Glutamatergic neuron (in vitro differentiated cells): ENCODE measurements at places on chromosomes 5 and 9. TPM values are rescaled to one million over a fixed set of nuclear protein-coding genes. Genes with fewer than 3 reads are reported as not detected.
A peak's percentile ranks its signal among the peaks of the same experiment; 100 is the strongest.

Gene ST8SIA4
- total RNA-seq: 12.6 TPM

DNA sequence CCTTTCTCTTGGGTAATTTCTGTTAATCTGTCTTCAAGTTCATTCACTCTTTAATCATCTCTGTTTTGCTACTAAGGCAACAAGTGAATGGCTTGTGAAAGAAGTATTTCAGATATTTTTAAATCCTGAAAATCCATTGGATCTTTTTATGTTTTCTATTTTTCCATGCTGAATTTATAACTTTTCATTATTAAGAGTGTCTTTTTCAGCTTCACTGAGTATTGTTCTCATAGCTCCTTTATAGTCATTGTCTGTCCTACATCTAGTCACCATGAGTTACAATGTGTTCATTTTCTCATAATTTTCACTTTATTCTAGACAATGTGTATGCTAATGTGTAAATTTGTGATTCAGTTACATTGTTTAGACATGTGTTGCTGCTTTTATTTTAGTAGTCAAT, 556.4 kb downstream of the TUSC1 start:
- DNase-seq: no peak

DNA sequence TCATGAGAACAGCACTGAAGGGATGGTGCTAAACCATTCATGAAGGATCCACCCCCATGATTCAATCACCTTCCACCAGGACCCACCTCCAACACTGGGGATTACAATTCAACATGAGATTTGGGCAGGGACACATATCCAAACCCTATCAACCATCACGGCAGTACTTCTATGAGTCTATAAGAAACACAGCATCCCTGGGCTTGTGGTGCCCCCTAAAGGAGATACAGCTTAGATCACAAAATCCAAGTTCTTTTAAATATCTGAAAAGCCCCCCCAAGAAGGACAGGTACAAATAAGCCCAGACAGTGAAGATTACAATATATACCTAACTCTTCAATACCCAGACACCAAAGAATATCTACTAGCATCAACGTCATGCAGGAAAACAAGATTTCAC, 233.7 kb upstream of the ADRA1B start:
- DNase-seq: no peak

GRCh38 chr9:69867081-69867814, 46.6 kb downstream of the CFAP95 start:
- DNase-seq: no peak

- no peak for DNase-seq
Measured at GRCh38 chr5:131649161-131649560, 14.1 kb upstream of the RAPGEF6 start.

Gene ARHGEF37
- total RNA-seq: 1.0 TPM

- DNase-seq: no peak
Measured at GRCh38 chr5:65734921-65735320, 12.9 kb downstream of the NLN start.

DNA sequence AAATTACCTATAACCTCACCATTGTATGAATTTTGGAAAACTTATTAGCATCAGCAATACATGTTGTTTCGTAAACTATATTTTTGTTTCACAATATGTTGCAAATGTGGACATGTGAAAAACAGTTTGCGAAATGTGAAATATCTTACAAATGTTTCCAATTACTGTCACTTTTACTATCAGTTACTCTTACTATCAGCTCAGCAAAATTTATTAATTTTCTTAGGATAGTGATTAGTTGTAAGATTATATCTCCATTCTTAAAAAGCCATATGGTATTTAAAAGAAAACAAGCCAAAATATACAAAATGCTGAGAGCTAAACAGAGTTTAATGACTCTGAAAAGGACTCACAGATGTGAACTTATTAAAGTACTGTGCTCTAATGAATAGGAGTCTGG, 111.9 kb upstream of the LPAR1 start:
- no peak for DNase-seq

- no peak for DNase-seq
Measured at GRCh38 chr5:160480652-160481051, 59.0 kb downstream of the PTTG1 start.

Gene RNF183
- total RNA-seq: not detected

GRCh38 chr9:96084331-96084734, 208.8 kb downstream of the ERCC6L2 start:
- DNase-seq: no peak

Gene ARSB
- 23.5 TPM for total RNA-seq

DNA sequence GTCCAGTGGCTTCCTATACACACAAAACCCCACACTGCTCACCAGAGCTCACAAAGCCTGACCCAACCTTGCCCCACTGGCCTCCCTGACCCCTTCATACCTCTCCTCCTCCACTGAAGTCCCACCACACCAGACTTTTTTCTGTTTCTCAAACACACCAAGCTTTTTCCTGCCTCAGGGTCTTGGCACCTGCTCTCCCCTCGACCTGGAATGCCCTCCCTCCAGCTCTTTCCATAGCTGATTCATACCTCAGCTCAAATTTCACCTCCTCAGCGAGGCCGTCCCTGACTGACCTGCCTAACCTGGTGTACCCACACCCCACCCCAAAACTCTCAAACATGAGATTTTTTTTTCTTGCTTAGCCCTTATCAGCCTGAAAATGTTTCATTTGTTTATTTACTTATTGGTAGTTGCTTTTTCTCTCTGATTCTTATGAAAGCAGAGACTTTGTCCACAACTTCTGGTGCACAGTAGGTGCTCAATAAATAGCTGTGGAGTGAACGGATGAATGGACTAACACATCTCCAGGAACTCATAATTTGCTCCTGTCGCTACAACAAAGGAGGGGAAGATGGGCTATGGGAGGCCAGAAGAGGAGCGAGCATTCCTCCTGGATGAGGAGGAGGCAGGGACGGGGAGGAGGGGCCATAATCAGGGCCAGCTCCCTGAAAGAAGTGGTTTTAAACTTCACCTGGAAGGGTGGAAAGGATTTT, 84.3 kb downstream of the SH3TC2 start:
- DNase-seq: no peak

Gene TMEFF1
- total RNA-seq: 171 TPM

DNA sequence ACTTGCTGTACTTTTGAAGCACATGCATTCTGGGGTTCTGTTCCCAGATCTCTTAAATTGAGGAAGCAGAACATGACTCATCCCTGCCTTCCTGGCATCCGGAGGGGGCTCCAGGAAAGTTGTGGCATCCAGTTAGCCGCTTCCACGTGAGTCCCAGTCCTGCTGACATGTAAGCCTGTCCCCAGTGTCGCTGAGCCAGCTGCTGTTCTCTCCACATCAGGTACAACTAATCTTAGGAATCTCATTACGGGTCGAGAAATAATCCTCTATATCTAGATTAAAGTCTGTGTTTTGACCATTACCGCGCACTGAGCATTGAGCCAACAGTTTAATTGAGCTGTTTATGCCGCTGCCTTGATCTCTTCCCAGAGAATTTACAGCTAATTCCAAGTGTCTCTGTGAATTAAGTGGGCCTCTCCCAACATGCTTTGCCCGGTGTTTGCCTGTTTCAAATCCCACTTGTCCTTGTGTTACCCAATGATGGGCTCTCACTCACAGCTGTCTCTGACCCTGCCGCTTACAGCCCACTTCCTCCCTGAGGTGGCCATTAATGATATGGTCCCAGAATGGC, 10.5 kb upstream of the SHB start:
- no peak for DNase-seq

GRCh38 chr5:176812269-176813259, 2.2 kb downstream of the UNC5A start:
- peak; percentile 91 for DNase-seq

Gene ACOT12
- not detected for total RNA-seq

DNA sequence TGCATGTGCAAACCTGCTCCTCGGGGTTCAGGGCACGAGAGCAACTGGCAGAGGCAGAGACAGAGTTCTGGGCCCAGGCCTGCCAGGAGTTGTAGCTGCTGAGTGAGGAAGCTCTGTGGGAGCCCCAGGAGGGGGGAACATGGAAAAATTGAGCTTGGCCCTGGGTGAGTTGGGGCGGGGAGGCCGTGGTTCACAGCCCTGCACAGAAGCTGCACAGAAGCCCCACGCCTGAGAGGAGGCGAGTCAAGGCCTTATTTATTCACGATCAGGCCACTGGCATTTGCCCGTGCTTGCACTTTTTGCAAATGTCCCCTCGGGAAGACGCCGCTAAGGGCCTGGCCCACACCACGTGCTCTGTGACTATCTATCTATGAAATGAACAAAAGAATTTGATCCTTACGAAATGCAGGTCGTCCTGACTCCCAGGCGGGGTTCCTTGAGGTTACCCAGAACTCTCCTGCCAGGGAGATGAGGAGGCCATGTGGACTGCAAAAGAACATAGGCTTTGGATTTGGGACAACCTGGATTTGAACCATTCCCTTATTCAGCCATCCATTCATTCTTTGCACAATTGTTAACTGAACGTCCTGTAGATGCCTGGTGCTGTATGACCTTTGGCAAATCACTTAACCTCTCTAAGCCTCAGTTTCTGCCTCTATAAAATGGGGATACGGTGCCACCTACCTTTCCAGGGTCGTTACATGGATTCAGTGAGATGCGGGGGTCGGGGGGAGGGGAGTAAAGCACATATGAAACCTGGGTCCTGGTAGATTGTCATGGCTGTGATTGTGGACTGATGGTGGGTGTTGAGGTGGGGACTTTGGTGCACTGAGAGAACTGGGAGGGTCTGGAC, 17.9 kb downstream of the COL27A1 start:
- no peak for DNase-seq

GRCh38 chr9:5884191-5884590, 6.5 kb upstream of the MLANA start:
- DNase-seq: no peak

DNA sequence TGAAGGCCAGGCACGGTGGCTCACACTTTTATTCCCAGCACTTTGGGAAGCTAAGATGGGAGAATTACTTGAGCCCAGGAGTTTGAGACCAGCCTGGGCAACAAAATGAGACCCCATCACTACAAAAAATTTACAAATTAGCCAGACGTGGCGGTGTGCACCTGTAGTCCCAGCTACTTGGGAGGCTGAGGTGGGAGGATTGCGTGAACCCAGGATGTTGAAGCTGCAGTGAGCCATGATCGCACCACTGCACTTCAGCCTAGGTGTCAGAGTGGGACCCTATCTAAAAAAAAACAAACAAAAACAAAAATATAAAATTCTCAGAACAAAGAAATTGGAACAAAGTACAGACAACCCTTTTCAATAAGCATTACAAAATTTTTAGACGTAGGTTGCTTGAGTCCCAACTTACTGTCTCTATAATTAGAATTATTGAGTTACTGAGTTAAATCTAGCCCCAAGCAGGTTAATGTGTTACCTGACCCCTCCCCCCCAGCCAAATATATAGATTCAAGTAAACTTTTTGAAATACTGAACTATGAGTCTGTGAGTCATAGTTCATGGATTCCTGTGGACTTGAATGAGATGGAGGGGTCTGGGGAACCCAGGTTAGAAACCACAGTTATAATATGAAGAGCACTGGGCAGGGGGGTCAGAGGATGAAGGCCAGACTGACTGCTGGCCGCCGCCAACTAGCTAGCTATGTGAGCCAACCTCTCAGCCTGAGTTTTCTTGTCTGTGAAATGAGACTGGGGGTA, 173.1 kb downstream of the AOPEP start:
- no peak for DNase-seq

DNA sequence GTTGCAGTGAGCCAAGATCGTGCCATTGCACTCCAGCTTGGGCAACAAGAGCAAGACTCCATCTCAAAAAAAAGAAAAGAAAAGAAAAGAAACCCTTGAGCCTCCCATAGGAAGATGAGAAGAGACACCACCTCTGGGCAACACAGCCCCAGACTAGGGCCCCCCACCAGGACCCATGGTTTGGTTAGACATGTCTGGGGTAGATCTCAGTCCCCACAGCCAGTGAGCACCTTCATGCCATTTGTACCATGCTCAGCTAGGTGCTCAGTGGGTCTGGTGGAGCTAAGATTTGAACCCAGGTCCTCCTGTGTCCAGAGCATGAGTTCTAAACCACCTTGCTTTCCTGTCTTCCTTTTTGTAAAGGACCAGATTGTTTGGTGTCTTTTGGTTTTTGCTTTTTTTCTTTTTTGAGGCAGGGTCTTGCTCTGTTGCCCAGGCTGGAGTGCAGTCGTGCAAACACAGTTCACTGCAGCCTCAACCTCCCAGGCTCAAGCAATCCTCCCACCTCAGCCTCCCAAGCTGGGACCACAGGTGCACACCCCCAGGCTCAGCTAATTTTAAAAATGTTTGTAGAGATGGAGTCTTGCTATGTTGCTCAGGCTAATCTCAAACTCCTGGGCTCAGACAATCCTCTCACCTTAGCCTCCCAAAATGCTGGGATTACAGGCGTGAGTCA, 11.7 kb downstream of the OLFML2A start:
- DNase-seq: no peak

GRCh38 chr5:80170117-80170535, 85.7 kb downstream of the SERINC5 start:
- no peak for DNase-seq

GRCh38 chr5:123097871-123098735, 9.1 kb downstream of the PRDM6 start:
- DNase-seq: peak; percentile 19

Gene LECT2
- not detected for total RNA-seq

Gene GPR150
- total RNA-seq: not detected

Gene ADRA1B
- 0.66 TPM for total RNA-seq

DNA sequence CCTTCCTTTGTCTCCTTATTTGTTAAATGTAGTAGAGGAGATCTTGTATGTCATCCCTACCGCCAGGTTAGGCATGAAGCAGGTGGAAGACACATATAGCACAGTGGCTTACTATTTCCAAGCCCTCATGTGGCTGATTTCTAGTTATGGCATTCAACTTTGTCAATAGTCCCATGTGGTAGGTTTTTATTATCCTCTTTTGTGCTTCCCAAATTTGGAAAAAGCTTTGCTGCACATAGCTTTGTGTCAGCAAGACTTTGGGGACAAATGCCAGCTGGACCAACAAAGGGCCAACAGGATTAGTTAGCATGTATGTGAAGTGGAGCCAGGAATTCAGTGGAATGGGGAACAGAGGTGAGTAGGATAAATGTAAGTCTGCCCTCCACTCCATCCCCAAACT, 276.3 kb downstream of the PSAT1 start:
- DNase-seq: no peak

- no peak for DNase-seq
Measured at GRCh38 chr5:5419291-5420210, 2.9 kb upstream of the ICE1 start.

GRCh38 chr9:113992276-113992951, 85.7 kb downstream of the AMBP start:
- peak; percentile 9 for DNase-seq

GRCh38 chr9:72292256-72292682, 72.7 kb downstream of the ZFAND5 start:
- no peak for DNase-seq

- DNase-seq: no peak
Measured at GRCh38 chr9:2178034-2178734, 163.0 kb downstream of the SMARCA2 start.

DNA sequence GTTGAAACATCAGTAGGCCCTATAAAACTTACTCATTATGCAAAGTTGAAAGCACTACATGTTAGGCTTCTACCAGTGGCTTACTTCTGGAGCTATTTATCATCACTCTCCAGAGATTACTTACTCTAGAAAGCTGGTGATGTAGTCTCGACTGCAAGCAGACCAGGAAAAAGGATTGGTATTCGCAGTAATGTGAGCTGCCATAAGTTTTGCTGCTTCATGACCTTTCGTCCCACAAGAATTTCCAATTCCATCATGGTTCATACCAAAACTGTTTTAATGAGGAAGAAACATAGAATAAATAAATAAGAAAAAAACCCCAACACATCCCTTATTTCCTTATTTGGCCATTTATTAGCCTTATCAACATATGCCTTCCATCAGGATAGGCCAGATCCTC, 181.9 kb downstream of the ADAMTS6 start:
- DNase-seq: no peak
